ENCODE measurements at places on chromosomes 3 and 15.

DNA sequence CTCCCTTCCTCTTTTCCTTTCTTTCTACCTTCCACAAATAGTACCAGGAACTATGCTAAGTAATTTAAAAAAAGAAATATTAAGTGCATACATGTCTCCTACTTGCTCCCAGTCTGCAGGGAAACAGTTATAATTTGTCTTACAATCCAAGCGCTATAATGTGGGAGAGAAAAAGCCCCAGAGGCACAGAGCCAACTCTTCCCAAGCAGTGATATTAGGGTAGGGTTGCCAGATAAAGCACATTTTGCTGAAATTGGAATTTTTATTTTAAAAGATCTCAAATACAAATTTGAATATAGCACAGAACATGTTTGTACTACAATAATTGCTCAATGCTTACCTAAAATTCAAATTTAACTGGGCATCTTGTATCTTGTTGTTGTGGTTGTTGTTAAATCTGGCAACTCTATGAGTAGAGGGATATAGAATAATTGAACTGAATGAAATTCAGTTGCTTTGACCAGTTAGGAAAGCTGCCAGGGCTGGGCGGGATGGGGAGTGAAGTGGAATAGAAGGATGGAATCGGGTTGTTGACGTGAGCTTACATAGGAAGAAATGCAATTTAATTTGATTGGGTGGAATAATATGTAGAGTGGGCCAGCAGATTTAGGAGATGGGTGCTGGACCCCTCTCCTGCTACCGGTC is 52.6 kb upstream of the USP3 start:
- DNase-seq = no peak

DNA sequence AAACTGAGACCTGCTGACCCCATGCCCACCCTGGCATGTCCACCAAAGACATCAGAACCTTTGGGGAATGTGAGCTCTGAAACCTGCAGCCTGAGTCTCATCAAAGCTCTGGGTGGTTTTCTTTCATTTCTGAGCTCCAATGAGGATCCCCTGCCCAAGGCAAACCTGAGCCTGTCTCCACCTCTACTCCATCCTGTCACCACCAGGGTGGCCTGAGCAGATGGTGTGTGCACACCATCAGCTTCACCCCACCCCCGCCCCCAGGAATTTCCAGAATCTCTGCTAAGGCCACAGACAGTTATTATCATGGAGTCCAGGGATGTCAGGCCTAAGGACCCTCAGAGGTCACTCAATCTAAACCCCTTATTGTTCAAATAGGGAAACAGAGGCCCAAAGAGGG is 1.3 kb downstream of the XIRP1 start:
- no peak for DNase-seq

DNA sequence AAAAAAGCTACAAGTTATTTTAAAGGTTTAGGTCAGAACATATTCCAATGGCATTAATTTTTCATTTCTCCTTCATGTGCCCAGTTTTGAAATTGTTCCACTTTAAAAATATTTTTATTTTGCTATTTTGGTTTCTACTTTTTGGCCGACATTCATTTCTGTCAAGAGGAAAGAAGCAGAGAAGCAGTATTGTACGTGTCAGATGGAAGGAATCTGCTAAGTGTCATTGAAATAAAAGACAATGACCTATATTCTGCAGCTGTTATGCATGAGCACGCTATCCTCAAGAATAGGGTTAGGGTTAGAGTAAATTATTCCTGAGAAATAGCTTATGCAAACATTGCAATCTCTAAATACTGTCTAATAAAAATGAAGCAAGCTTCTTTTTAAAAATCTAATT is 941.7 kb downstream of the TUSC7 start:
- DNase-seq = no peak

- no peak for DNase-seq
Measured at GRCh38 chr15:23801881-23802280, 114.8 kb upstream of the NDN start.

- no peak for DNase-seq
Measured at GRCh38 chr15:52172869-52173268, 18.3 kb downstream of the GNB5 start.

DNA sequence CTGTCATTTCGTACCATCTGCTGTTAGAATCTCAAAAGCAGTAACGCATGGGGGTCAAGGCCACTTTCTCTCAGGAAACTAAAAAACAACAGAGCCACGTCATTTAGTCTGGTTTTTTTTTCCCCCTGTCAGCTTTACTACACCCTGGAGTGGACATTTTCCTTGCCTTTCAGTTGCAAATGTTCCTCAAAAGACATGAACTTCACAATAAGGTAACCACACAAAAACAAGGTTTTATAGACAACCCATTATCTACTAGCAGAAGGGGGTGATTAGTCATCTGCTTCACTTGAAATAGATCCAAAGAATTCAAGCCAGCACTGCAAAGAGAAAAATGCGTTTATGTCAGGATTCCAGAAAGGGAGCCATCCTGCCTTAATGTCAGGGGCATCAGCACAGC is 171.8 kb upstream of the CDIN1 start:
- DNase-seq = no peak

- no peak for DNase-seq
Measured at GRCh38 chr3:196547067-196547466, 21.3 kb downstream of the WDR53 start.

- DNase-seq = no peak
Measured at GRCh38 chr3:142808103-142808917, 80.6 kb downstream of the PCOLCE2 start.

GRCh38 chr3:126936853-126937425 is 46.0 kb upstream of the PLXNA1 start:
- no peak for DNase-seq

DNA sequence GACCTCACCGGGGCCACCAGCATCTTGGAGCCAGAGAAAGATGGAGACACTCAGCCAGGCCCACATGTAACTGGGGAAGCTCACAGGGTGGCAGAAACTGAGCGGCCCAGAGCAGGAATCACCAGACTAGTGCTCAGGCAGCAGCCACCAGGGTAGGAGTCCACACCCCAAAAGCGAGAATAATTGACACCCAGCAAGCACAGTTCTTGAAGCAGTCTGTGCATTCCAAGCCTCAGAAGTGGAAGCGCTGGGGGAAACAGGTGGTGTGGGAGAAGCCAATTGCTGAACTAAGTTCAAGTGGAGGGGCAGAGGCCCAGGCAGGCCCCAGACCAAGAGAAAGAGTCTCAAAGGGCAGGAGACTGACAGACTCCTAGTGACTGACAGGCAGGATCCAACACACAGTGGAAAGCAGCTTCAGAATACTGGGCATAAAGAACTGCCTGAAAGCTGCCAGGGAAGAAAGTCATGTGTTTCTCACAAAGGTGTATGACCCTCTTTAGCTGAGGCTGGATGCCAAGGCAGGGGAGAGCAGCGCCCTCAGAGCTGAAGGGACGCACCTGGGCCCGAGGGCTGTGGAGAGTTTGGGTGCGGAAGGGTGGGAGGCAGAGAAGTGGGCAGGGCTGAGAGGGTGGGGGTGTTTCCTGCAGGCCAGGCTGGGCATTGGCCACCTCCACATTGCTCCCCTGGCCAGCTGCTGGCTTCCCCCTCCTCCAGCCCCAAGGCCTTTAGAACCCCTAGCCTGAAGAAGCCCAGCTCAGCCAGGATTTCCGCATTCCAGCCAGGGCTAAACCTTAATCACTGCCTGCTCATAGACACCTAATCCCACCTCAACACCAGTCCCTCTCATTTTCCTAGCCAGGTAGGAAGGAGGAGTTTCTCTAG is 7.7 kb downstream of the NT5DC2 start:
- DNase-seq = no peak

DNA sequence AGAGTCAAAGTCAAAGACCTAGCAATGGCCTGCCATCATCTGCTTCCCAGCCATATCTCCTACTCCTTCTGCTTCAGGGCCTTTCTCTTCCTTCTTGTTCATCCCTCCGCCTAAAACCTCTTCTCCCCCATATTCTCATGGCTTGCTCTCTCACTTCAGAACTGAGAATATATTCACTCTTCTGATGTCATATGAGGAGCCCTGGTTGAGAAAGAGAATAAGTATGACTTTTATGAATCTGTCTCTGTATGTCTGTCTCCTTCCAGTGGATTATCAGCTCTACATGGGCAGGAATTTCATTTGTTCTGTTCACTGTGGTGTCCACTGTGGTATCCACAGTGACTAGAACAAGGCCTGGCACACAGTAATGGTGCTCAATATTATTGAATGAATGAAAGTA is 11.8 kb downstream of the ZNF592 start:
- no peak for DNase-seq

Data from stimulated activated CD4-positive, alpha-beta T cell treated with anti-CD3 and anti-CD28 coated beads, Interleukin-4, amount 100 ng/mL, for 24 hours (primary cell).